ENCODE measurements at places on chromosomes 11 and 22.

DNA sequence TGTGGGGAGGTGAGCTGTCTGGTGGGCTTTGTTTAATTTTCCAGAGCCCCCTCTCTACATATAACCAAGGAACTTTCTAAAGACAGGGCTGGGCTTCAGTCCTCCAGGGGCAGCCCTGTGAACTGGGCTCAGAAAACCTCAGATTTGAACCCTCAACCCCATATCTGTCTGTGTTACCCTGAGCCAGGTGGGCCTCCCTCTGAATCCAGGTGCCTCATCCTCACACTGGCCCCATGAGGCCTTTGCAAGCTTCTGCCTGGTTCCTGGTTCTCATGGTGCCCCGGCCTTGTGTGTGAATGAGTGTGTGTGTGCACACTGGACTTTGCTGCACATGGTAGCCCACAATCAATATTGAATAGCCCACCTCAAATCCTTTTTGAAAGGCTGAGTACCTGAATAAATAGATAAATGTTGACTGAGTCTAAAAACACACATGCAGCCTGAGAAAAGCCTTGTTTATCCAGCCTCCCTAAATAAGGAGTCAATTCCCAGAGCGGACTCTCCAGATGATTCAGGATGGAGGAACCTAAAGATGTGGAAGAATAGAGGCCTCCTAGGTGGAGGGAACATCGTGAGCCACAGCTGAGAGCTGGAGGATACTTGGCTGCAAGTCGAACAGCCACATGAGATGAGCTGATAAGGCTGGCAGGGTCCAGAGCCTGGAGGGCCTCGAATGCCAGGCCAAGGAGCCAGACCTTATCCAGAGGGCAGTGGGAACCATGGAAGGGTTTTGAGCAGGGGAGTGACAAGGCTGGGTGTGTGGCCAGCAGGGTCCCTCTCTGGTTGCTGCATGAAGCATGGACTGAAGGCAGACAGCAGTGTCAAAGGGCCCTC, 28.1 kb upstream of the P2RY2 start:
- DNase-seq, result no peak

- DNase-seq, result peak; percentile 30
Observed at GRCh38 chr22:23844739-23845202, 6.0 kb upstream of the DERL3 start.

GRCh38 chr11:44136176-44136945, 40.9 kb downstream of the EXT2 start:
- no peak for DNase-seq

DNA sequence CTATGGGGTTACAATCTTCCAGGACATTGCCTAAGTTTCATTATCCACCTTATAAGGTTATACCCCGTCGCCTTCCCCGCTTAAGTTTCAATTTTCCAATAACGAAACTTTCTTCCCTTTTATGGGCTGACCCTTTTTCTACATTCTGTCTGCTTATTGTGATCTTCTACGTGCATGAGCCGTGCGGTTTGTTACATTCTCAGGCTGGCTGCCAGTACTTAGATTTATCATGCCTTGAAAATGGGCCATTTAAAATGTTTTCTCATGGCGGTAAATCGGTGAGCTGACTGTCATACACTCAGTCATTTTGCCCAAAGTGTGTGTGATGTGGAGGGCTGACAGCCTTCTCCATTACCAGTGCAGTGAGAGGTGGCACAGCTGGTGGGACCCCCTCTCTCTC, 23.3 kb downstream of the DGCR6L start:
- DNase-seq, result no peak

- DNase-seq, result no peak
Observed at GRCh38 chr11:129458756-129459535, 83.3 kb downstream of the BARX2 start.

DNA sequence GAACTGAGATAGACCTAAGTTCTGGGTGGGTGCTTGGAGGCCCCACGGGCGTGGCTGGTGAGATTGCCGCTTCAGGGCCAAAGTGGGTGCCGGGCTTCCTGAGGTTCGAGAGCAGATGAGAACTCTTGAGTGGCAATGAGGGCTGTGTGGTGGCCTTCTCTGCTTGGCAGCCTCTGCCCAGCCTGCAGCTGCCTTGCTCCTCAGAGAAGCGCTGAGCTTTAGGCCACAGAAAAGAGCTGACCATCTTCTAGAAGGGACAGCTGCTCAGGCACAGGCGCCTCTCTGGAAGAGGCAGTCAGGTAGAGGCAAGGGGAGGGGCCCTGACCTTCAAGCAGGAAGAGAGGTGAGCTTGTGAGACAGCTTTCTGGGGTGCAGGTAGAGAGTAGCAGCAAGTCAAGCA, 72.8 kb downstream of the MED15 start:
- DNase-seq, result no peak

DNA sequence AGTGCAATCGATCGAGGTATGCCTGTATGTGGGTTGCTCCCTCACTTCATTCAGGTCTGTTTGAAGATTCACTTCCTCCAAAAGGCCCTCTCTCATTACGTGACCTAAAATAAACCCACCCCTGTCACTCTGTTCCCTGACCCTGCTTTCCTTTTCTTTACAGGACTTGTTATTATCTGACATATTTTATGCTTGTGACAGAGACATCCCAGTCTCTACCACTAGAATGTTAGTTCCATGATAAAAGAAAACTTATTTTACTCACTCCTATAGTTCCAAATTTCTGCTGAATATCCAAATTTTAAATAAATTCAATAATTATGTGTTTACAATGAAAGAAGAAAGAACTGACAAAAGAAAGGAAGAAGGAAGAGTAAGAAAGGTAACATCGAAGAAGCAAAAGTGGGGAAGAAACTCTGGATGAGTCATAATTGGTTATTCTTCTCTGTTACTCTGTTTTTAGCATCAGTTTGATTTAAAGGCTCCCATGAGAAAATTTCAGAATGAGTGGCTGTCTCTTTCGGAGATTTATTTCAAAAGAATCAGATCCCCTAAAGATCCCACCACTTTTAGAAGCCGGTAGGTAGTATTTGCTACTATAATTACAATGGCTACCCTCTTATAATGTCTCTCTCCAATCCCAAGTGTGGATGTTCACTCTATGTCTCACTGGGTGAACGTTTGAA, 33.5 kb downstream of the ENTHD1 start:
- no peak for DNase-seq

- no peak for DNase-seq
Observed at GRCh38 chr11:20926799-20927540, 257.6 kb downstream of the NELL1 start.

Measured in Right ventricle myocardium superior (tissue), 1 donor.